NCI-H446 treated with DMSO at 0.1 percent for 48 hours (cell line): ENCODE measurements at places on chromosomes 13 and 19.

- peak; percentile 48 for DNase-seq
Measured at GRCh38 chr19:5338656-5339197, 1.9 kb downstream of the PTPRS start.

DNA sequence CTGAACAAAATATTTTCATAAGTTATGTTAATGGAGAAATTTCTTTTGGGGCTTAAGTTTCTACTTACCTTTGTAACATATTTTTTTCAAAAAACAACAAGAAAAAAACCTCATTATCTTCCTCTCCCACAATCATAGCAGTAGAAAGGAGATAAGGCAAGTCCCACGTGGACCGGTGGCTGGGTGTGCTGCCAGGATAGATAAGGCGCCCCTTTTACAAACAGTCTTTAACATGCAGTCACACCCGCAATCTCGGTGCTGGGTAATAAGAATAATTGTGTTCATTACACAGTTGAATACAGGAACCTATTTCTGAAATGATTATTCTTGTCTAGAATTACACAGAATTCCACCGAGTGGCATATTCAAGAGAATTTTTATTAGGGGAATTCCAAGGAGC, 1202.3 kb downstream of the UQCRFS1 start:
- no peak for DNase-seq

- no peak for DNase-seq
Measured at GRCh38 chr13:109309625-109310363, 476.6 kb downstream of the IRS2 start.

DNA sequence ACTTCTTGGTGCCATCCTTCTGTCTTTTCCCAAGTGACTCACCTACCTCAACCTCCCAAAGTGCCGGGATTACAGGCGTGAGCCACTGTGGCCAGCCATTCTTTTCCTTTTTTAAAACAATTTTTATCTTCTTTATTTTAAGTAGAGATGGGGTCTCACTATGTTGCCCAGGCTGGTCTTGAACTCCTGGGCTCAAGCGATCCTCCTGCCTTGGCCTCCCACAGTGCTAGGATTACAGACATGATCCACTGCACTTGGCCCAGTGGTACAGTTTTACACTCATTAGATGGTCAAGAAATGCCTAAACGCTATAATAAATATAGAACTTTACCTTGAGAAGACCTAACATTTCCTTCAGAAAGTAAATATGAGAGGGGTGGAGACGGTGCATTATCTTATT, 24.5 kb downstream of the GP6 start:
- no peak for DNase-seq

DNA sequence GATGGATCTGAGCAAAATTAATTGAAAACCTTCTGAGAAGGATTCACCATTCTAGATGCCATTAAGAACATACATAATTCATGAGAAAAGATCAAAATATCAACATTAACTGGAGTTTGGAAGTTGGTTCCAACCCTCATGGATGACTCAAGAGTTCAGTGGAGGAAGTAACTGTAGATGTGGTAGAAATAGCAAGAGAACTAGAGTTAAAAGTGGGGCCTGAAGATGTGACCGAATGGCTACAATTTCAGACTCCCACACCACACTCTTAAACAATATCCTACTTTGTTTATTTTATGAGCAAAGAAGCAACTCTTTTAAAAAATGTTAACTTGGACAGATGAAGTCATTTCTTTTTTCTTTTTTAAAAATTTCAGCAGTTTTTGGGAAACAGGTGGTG, 354.3 kb downstream of the KLF12 start:
- DNase-seq, result no peak

DNA sequence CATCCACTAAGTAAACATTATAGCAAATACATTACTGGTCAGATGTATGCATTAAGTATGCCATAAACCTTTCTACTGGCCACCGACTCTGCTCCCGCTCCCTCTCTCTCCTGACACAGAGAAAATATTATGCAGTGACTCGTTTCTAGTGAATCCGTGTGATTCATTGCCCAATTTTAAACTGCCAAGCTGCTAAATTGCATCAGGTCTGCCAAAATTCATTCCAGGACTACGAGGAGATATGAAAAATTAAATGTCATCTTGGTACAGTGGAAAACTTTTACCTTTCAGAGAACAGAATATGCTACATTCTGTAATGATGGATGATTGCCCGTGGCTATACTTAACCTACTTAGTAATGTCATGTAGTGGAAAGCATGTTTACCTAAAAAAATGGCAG, 368.8 kb upstream of the TSHZ3 start:
- DNase-seq, result no peak

GRCh38 chr13:112961457-112962369, 7.3 kb upstream of the MCF2L start:
- no peak for DNase-seq

DNA sequence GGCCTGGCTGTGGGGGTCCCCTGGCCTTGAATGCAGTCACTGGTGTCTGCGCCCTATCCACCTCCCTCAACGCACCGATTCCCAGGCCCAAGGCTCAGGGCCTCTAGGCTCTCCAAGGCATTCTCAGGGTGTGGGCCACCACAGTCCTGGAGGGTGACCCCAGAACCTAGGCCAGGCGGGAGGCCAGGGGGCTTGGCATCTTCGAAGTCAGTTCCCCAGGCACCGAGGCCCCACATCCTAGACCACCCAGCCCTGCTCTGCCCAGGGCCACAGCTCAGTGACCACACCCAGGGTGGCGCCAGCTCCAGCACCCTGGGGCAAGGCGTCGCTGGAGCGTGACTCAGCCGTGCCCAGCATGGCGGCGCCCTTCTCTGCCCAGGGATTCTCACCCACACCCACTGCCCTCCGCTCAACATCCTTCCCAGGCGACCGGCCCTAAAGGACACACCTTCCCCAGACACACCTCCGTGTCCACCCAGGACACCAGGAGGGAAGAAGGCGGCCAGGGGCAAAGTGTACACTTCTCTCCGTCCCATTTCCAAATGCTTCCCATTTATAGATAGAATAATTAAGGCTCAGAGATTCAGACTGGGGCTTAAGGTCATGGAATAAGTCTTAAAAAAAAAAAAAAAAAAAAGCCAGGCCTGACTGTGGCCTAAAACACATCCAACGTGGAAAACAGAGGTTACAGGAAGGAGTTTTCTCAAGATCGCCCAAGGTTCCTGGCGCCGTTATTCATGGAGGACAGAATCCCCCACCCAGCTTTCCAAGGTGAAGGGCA, 36.4 kb upstream of the NANOS3 start:
- DNase-seq, result no peak

GRCh38 chr19:46574533-46574932, 26.6 kb upstream of the CALM3 start:
- no peak for DNase-seq

DNA sequence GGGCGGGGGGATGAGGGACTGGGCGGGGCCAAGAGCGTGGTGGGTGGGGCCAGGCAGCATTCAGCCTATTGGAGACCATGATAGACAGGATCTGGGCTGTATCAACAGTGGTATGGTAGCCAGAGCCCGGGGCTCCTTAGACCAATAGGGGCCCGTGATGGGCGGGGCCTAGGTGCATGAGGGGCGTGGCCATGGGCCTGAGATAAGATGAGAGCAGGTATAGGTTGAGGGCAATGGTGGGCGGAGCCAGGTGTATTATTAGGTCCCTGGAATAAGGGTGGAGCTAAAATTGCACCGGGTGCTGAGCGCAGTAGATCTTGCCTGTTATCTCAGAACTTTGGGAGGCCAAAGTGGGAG, 5.3 kb downstream of the ABCA7 start:
- no peak for DNase-seq

DNA sequence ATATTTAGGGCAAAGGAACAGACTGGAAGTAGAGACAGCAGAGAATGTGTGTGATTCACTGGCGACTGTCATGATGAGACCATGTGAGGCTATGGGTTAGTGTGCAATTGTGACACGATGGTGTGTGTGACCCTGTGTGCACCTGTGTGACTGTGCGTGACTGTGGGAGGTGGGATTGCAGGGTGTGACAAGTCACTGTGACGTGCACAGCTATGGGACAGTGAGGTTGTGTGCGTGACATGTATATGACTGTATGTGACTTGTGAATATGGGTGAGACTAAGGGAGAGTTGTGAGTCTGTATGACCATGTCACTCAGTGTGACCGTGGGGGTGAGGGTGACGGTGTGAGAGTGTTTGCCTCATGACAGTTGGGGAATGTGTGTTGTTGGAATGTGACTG, 3.4 kb upstream of the GIPR start:
- DNase-seq, result no peak

GRCh38 chr19:17281391-17282304, at the start of gene ANKLE1:
Gene ANKLE1 (plus strand): TSS chr19:17281901. CDS start chr19:17281921, 20 bp downstream.
- DNase-seq, result no peak

GRCh38 chr19:41755328-41755913, at the start of gene CEACAM6:
Gene CEACAM6 (plus strand): TSS chr19:41755530. CDS start chr19:41755639, 109 bp downstream.
- DNase-seq, result no peak

DNA sequence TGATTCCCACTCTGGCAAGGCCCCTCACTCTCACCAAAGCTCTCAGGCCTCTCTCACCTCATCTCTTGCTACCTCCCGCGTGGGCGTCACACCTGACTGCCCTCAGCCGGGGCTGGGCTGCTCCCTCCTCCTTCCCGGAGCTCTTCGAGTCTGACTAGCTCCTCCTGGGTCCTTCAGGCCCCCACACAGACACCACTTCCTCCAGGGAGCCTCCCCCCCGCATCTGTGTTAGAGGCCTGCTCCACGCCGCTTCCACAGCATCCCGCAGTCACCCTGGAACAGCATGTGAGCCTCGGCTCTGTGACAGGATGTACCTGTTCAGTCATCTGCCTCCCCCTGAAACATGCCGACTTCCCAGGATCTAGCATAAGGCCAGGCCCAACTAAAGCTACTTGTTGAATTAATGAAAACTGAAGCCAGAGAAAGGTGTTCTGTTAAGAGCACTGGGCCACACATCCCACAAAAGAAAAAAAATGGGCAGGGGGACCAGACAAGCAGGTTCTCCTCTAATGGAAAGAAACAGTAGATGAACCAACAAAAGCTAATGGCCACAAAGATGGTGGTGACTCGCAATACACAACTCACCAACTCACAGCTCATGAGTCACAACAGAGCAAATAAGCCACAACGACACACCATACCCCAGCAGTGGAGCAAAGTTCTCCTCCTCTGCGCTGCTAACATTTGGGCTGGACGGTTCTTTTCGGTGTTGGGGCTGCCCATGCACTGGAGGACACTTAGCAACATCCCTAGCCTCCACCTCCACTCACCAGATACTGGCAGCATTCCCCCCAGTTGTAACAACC, 3.0 kb downstream of the PPP6R1 start:
- DNase-seq, result no peak

DNA sequence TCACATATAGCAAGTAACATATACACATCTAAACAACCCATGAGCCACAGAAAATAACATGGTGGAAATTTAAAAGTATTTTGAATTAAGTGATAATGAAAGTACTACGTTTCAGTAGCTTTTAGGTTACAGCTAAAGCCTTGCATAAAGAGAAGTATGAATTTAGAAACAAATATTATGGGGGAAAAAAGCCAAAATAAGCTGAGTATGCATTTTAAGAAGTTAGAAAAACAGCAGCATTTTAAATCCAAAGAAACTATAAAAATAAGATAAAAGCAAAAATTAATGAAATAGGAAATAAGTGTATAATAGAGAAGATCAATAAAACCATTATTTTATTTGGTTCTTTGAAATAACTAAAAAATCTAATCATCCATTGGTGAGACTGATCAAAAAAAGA, 89.8 kb upstream of the ARHGEF7 start:
- DNase-seq, result no peak
